GM13977 (cell line): ENCODE measurements at places on chromosomes 5 and 9.

GRCh38 chr5:111775224-111775623 lies 18.2 kb upstream of the NREP start:
- no peak for DNase-seq

GRCh38 chr9:129402371-129402739 lies 218.5 kb downstream of the C9orf50 start:
- DNase-seq: no peak

GRCh38 chr5:137710086-137710485 lies 25.8 kb downstream of the KLHL3 start:
- no peak for DNase-seq

DNA sequence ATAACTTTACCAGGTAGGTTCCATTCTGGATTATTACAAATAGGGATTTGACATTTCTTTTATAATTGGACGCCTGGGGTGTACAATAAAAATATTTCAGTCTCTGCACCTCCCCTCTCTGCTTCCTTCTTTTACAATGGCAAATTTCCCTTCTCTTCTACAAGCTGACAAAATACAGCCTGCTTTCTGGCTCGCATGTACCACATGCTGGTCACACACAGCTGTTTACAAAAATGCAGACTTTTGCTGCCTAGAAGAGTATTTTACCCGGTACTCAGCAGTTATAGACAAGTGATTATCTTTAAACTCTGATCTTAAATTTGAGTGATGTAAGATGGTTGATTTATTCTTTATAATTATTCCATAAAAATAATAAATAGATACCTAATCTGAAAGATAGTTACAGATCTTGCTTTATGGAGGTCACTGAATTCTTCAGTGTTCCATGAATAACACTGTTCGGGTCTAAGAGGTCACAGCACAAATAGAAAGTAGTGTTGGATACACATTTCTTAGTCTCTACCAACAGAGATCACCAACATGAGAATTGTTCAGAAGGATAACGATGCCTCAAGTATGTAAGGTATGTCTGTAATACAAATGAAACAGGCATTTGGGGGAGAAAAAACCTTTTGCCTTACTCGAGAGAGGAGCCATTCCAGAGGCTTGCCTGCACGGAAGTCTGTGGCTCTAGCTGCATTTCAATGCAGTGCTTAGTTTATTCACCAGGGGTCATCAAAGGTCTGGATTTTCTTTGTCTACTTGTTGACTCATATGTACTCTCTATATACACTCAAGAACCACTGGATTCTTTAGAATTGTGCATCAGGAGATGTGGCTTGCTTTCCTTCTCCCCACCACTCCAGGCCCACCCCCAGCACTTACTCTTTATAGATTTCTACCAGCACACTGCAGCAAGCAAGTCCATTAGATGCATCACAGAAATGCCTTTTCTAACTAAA lies 206.6 kb upstream of the RFX3 start:
- peak; percentile 72 for DNase-seq

- DNase-seq: no peak
These were observed 47.3 kb upstream of the TRMT10B start for GRCh38 chr9:37706290-37706689.

GRCh38 chr9:126992427-126992826 lies 77.8 kb downstream of the RALGPS1 start:
- no peak for DNase-seq

DNA sequence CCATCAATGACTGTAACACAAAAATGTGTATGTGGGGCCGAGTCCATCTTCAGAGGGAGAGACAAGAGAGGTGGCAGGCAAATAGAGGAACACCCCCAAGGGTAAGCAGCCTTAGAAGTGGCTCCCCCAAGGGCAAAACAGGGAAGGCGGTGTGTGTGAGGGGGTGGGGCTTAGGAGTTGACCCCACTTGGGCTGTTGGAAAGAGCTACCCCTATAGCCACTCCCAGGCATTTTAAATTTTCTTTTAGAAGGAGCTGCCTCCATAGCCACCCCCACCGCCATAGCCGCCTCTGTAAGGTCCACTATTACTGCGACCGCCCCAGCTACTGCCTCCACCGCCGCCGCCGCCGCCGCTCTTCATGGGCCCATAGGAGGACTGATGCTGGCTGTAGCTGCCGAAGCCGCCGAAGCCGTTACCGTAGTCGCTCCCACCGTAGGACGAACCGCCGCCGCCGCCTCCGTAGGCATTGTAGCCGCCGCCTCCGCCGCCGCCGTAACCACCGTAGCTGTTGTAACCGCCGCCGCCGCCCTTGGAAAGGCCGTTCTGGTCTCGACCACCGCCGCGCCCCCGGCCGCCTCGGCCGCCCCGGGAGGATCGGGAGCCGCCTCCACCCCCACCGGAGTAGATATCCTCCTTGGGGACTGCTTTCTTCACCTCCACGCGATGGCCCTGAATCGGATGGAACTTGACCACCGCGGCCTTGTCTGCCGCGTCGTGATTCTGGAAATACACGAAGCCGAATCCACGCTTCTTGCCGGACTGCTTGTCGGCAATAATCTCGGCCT lies 1.1 kb downstream of the HNRNPA0 start:
- DNase-seq: peak; percentile 28

GRCh38 chr5:2675548-2675947 lies 75.9 kb downstream of the IRX2 start:
- DNase-seq: no peak

DNA sequence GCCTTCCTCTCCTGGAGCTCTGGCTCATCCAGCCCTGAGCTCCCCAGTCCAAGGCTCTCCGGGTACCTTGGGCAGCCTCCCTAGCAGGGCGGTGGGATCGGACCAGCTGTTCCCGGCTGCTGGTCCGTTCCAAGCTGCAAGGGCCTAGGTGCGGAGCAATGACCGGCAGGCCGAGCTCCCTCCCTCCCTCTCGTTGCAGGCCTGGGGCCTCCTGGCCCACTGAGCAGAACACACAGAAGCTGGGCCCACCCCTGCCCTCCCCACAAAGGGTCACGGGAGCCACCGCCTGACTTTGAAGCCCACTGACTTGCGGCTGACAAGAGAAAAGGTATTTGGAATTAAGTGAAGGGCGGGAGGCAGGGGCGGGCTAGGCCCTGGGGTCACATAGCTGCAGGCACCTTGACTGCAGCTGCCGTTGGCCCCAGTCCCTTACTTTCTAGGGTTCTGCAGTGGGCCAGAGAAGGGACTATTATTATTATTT lies 104.7 kb upstream of the IER5L start:
- DNase-seq: no peak

GRCh38 chr9:36501727-36502126 lies 71.0 kb upstream of the MELK start:
- DNase-seq: no peak

DNA sequence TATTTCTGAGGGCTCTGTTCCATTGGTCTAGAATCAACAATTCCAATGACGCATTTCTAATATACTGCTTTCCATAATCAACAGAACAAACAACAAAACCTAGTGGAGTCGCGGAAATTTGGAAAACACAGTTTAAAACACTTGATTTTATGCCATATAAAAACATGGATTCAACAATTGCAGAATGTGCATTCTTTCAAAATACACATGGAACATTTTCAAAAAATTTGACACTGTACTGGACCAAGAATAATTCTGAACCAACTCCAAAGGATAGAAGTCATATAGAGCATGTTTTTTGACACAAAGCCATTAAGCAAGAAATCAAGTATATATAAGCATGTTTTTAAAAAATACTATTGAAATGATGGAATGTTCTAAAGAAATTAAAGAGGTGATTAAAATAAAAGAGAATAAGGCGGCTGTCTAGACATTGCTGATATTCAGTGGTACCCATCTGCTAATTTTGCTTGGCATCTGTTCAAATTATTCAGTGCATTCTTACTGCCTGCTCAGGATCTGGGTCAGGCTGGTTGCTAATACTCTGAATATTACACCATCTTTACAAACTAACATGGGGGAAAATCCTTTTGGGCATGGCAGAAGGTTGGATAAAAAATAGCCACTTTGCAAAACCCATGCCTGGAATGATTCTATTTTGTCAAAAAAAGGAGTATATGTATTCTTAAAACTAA lies 221.3 kb downstream of the NPR3 start:
- no peak for DNase-seq

DNA sequence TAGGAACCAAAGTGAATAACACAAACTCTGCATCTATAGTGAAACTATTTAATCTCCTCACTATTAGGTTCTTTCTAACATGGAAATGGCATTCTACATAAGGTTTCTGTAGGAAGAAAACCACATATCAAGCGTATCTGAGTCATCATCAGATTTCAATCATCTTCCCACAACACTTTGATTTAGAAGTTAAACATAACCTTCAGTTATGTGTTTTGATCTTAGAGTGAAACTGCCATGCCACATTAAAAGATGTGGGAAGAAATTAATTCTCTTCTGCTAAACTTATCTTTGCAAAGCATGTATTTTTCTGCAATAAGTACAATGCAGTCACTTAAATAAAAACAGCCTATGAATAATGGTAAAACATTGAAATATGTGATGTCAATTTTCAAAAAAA lies 55.0 kb downstream of the MEF2C start:
- DNase-seq: no peak

GRCh38 chr9:70574151-70574837 lies 159.8 kb upstream of the KLF9 start:
- no peak for DNase-seq

GRCh38 chr5:152855441-152855840 lies 450.4 kb upstream of the NMUR2 start:
- DNase-seq: no peak

DNA sequence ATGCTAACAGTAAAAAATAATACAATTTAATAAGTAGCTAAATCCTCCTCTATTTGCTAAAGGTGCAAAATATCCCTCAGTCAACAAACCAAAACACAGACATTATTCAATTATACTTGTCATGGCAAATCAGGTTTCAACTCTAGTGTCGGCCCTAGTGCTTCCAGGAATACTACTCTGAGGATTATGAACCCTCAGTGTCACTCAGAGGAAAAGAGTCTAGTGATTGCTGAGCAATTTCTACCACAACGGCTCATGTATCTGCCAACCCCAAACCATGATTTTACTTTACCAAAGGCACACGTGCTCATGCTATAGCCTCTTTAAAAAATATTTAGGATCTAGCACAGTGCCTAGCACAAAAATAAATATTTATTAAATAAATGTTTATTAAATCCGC lies 21.0 kb downstream of the RICTOR start:
- no peak for DNase-seq

DNA sequence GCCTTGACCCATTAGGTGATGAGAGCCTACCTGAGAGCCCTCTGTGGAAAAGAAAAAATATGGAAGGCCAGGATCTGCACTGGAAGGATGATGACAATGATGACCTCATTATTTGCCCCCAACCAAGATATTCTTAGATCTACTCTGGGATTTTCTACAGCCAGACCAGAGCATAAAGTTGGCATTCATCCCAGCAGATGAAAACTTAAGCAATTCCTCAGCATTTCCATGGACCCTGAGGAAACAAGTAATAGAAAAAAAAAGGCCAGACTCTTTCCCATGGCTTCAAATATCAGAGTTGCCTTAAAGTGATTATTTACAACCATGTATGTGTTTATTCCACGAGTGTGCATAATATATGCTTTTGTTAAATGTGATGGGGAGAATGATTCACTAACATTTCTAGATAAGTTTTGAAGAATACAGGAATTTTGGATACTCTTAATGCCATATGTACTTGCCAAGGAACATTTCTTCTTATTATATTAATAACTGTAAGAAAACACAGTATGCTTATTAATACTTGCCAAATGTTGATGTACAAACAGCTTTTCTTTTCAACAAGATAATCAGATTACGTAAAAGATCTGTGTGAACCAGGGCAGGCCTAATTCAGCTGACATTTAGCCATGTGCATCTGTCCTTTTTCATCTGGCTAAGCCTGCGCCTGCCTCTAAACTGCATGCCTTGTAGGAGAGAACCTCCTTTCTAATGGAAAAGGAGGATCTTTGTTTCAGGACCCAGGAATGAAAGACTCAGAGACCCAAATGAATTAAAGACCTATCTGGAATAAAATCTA lies 94.8 kb downstream of the ARRDC3 start:
- DNase-seq: no peak

DNA sequence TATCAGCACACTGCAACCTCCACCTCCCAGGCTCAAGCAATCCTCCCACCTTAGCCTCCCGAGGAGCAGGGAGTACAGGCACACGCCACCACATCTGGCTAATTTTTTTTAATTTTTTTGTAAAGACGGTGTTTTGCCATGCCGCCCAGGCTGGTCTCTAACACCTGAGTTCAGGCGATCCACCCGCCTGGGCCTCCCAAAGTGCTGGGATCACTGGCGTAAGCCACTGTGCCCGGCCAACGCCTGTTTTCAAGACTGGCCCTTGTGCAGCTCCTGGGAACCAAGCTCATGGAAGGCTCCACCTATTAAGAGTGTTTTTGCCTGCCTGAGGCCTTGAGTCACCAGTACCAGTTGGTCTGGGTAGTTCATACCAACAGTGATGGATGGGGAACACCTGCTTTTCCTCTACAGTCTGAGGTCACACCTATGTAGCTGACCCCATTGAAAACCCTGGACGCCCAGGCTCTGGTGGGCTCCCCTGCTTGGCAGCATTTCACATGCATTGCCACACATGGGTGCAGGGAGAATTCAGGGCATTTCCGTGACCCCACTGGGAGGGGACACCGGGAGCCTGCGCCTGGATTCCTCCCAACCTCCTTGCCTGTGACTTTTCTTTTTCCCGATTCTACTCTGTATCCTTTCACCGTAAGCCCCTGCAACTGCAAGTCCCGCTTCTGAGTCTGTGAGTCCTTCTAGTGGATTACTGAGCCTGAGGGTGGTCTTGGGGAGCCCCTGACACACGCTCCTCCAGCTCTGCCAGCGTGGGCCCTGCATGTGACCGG lies 63.5 kb downstream of the ZNF354C start:
- no peak for DNase-seq

DNA sequence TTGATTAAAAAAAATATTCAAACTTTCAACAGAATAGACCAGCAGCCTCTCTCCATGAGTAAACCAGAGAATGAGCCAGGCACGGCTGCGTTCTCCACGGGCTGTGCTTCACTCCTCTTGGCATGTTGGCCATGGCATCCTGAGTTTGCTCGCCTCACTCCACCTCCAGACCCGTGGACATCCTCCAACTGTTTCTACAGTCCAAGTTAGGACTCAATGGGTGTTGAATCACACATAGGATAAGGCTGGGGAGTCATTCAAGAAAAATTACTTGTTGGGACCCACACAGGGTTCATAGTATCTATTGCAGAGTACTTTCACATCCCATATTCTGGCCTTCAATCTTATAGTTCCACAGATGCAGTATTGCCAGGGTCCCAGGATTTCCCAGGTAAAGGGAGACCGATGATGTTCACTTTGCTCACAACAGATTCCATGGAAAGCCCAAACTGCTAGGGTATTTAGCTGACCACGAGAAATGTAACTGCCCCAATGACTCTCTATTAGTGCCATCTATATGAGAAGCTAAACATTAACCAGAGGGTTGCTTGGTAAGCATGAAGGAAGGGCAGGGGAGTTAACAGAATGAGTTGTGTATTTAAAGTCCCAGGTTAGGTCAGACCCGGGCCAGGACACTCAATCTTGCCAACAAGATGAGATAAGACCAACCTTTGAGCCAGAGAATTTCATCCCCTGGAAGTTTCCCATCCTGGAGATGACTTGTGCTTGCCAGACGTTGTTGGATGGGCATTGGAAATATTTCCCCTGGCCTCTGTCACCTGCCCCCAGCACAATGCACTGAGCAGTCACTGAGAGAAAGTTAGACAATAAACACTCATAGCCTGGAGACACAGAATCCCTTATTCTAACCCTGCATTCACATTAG lies 19.7 kb upstream of the GDA start:
- no peak for DNase-seq

GRCh38 chr5:16992444-16992843 lies 56.4 kb upstream of the MYO10 start:
- DNase-seq: no peak

GRCh38 chr5:139872052-139872766 lies 76.6 kb downstream of the PSD2 start:
- DNase-seq: no peak
